ENCODE measurements at places on chromosomes 1 and 21. TPM values are rescaled to one million over a fixed set of nuclear protein-coding genes. Genes with fewer than 3 reads are reported as not detected.

The CFHR2 gene
- not detected for polyA plus RNA-seq

The FCAMR gene
- polyA plus RNA-seq, result 0.30 TPM

The ADSS2 gene
- polyA plus RNA-seq, result 33.0 TPM

The GJA9 gene
- not detected for polyA plus RNA-seq

The MATN1 gene
- not detected for polyA plus RNA-seq

The INSRR gene
- 0.75 TPM for polyA plus RNA-seq

The LDLRAD2 gene
- 0.76 TPM for polyA plus RNA-seq

The TMEM82 gene
- 0.10 TPM for polyA plus RNA-seq

The ESPN gene
- polyA plus RNA-seq, result 18.0 TPM

The EVI5 gene
- 8.9 TPM for polyA plus RNA-seq

The SPRR1A gene
- polyA plus RNA-seq, result not detected

The IGSF9 gene
- 2.0 TPM for polyA plus RNA-seq

All from stomach (tissue), 19 donors.